ENCODE measurements at places on chromosomes 7 and 10. TPM values are rescaled to one million over a fixed set of nuclear protein-coding genes. Genes with fewer than 3 reads are reported as not detected.

- peaks cover 34% of the 10 kb centered on the region for H3K4me1 ChIP-seq
- H3K36me3 ChIP-seq: no peaks in the 10 kb centered on the region
- peak overlapping the region; percentile 73 for H3K27ac ChIP-seq
- DNase-seq: no peak
These were observed 40.4 kb downstream of the PDIA4 start for GRCh38 chr7:148987751-148988512.

DNA sequence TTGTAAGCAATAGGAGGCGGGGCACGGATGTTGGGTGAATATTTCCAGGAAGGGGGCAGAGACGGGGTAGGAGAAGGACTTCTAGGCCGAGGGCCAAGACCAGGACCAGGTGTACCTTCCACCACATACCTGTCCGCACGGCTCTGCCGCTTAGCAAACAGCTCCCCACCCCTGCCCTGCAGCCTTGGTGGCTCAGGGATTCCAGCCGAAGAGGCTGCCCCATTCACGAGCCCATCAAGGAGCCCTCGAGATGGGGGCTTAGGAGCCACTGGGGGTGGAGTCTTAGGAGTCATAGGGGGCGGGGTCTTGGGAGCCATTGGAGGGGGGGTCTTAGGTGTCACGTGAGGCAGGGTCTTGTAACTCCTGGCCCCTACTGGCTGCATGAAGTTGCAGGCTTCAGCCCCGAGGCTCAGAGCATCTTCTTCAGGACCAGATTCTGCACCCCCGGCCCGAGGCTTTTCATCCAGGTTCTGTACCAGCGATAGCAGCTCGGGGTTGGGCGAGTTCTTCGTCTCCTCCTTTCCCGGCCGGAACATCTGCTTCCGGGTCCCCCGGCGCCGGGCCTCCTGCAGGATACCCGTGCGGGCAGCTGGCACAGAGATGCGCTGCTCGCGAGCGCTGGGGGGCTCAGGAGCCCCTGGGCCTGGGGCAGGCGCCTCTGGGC, 6.1 kb upstream of the MYOZ1 start:
- H3K4me1 ChIP-seq: peaks cover 23% of the 10 kb centered on the region
- H3K36me3 ChIP-seq: no peaks in the 10 kb centered on the region
- H3K27me3 ChIP-seq: peaks cover 2% of the 10 kb centered on the region
- peak overlapping the region; percentile 58 for H3K4me3 ChIP-seq
- no peak for DNase-seq
- no peak overlapping the region for H3K27ac ChIP-seq

DNA sequence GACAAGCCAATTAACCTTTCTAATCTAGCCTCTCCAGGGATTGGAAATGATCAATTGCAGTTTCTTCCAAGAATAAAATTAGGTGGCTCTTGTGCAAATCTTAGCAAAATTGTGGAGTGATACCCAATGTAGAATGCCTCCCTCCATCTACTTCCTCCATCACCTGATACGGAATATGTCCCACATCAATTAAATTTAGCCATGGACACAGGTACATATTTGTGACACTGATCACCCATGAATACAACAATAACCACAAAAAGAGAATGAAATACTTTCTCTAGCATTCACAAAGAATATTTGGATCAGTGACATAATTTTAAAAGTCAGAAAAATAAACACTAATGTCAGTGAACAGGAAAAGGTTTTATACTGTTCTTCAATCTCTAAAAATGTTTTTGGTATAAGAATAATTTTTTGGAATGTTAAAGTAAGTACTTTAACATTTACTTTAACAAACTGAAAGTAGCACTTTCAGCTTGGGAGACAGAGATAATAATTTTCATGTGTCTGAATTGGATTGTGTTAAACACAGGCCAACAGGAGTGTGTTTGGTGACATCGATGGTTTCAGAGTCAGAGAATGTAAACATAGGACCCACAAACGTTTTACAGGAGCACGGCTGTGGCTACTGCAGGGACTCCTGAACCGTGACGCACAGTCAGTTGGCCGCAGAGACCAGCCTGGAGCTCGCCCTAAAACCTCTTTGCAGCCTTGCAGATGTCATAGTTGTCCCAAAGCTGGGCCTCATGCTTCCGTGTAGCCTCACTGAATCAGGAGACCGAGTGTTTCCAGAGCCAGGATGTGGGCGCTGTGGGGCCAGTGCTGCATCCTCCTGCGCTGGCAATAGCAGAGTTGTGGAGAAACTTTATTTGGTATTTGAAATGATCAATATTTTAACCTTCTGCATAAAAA, 7.2 kb downstream of the RBM20 start:
- H3K27ac ChIP-seq: no peak overlapping the region
- no peak for DNase-seq
- H3K4me1 ChIP-seq: peaks cover 4% of the 10 kb centered on the region
- H3K36me3 ChIP-seq: no peaks in the 10 kb centered on the region

DNA sequence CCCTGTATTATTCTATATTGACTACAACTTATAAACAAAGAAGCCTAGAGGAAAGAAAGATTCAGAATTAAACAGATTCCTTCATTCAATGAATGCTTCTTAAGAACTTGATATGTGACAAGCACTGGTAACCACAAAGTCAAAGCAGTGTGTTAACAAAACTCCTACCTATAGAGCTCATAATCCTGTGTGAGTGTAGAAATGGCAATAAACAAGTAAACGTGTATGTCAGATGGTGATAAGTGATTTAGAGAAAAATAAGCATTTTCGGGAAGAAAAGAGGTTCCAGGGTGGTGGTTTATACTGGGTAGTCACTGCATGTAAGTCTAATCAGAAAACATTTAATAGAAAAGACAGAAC, 141.3 kb downstream of the JMJD1C start:
- no peaks in the 10 kb centered on the region for H3K4me1 ChIP-seq
- H3K36me3 ChIP-seq: no peaks in the 10 kb centered on the region
- H3K4me3 ChIP-seq: no peak overlapping the region
- H3K27me3 ChIP-seq: no peaks in the 10 kb centered on the region
- no peak for DNase-seq

DNA sequence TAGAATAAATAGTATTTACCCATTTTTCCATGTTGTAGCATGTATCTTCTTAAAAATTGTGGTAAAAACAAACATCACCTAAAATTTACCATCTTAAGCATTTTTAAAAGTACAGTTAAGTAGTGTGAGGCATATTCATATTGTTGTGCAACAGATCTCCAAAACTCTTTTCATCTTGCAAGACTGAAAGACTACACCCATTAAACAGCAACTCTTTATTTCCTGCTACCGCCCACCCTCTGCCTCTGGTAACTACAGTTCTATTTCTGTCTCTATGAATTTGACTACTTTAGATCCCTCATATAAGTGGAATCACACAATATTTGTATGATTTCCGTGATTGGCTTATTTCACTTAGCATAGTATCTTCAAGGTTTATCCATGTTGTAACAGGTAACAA, 40.0 kb upstream of the AGBL3 start:
- no peaks in the 10 kb centered on the region for H3K4me1 ChIP-seq
- DNase-seq: no peak
- H3K36me3 ChIP-seq: no peaks in the 10 kb centered on the region
- no peaks in the 10 kb centered on the region for H3K27me3 ChIP-seq
- H3K27ac ChIP-seq: no peak overlapping the region

- no peak overlapping the region for H3K27ac ChIP-seq
- no peaks in the 10 kb centered on the region for H3K36me3 ChIP-seq
- H3K4me1 ChIP-seq: peaks cover 34% of the 10 kb centered on the region
- peak; percentile 65 for DNase-seq
These were observed 5.7 kb downstream of the KAZALD1 start for GRCh38 chr10:101067356-101068083.

DNA sequence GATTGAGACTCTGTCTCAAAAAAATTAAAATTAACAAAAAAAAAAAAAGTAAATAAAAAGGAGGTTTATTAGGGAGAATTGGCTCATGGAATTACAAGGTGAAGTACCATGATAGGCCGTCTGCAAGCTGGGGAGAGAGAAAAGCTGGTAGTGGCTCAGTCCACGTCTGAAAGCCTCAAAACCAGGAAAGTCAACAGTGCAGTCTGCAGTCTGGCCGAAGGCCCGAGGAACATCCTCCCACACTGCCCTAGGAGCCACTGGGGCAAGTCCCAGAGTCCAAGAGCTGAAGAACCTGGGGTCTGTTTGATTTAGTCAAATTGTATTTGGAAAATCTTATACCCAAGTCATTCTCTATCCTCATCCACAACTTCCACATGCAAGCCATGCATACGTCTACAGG, 59.0 kb upstream of the RAB18 start:
- no peaks in the 10 kb centered on the region for H3K27me3 ChIP-seq
- H3K36me3 ChIP-seq: no peaks in the 10 kb centered on the region
- no peak overlapping the region for H3K27ac ChIP-seq
- H3K4me1 ChIP-seq: peaks cover 3% of the 10 kb centered on the region

GRCh38 chr7:11605749-11606148, 226.2 kb downstream of the THSD7A start:
- H3K36me3 ChIP-seq: no peaks in the 10 kb centered on the region
- DNase-seq: no peak
- no peak overlapping the region for H3K27ac ChIP-seq
- H3K4me3 ChIP-seq: no peak overlapping the region
- no peaks in the 10 kb centered on the region for H3K27me3 ChIP-seq

SLC26A5 gene
- not detected for total RNA-seq

DNA sequence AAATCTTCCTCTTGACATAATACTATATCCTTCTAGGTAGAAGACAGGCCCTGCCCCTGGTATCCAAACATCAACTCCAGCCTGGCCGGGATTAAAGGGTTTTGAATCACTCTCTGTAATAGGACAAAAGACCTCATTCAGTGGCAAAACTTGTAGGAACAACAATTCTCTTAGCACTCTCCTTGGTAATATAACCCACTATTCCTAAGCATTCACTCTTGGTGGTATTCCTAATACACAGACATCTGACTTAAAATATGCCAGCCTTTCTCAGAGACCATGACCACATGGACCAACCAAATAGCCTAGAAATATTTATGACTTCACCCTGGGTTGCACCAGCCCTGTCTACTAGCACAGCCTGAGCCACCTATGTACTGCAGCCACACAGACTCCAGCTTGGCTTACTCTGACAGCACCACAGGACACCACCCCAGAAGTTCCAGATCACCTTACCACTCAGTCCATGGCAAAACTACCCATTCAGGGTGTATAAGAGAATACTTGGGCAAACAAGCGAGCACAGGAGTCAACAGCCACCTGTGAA, 244.9 kb upstream of the NEBL start:
- H3K27me3 ChIP-seq: no peaks in the 10 kb centered on the region
- H3K36me3 ChIP-seq: no peaks in the 10 kb centered on the region

All from CD4-positive, alpha-beta T cell (primary cell).